Esophagus squamous epithelium (tissue), 5 donors: ENCODE measurements at places on chromosomes 11 and 22.

DNA sequence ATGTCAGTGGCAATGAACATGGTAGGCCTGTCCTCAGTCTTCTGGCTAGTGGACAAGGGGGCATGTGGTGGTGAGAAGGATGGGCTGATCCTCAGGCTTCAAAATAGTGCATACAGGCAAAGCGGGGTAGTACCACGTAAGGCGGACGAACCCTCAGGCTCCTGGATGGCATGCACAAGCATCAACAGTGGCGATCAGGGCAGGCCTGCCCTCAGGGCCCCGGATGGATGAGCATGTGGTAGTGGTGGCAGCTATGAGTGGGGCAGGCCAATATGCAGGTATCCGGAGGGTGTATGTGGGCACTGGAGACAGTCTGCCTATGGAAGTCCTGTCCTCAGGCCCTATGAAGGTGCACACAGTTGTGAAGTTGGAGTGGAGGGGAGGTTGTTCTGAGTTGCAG lies 163.8 kb downstream of the GUCY1A2 start:
- DNase-seq = no peak

- DNase-seq = no peak
These were observed 396.8 kb downstream of the AASDHPPT start for GRCh38 chr11:106474274-106474673.

DNA sequence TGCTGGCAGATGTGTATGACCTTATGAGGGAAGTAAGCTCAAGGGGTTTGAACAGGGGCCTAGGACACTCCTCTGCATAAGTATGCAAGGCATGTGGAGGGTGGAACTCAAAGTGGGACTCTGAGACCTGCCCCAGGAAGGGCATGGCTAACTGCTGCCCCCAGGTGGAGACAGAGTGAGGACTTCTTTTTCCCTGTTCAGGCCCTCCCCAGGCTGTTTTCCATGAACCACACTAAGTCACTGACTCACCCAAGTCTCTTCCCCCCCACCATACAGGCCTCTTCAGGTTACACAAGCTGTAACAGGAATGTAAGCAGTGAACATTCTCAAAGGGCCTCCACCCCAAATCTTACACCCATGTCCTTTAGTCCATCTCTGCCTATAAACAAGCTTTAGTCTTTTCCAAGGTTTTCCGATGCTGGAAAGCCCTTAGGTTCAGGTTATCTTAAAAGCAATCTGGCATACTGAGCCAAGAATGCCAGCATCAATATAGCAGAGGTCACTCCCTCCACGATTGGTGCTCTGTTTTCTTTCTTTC lies 13.1 kb downstream of the EEF1G start:
- no peak for DNase-seq

- no peak for DNase-seq
These were observed 6.9 kb upstream of the WEE1 start for GRCh38 chr11:9566561-9567063.

GRCh38 chr11:87574193-87574592 lies 536.5 kb downstream of the TMEM135 start:
- DNase-seq = no peak

GRCh38 chr22:39343259-39344045 lies 6.3 kb upstream of the SYNGR1 start:
- no peak for DNase-seq

GRCh38 chr11:134949121-134950090 lies 537.4 kb upstream of the B3GAT1 start:
- no peak for DNase-seq

GRCh38 chr11:7170431-7170830 lies 81.3 kb upstream of the SYT9 start:
- no peak for DNase-seq

GRCh38 chr11:128544471-128545051 lies 42.8 kb downstream of the ETS1 start:
- no peak for DNase-seq

DNA sequence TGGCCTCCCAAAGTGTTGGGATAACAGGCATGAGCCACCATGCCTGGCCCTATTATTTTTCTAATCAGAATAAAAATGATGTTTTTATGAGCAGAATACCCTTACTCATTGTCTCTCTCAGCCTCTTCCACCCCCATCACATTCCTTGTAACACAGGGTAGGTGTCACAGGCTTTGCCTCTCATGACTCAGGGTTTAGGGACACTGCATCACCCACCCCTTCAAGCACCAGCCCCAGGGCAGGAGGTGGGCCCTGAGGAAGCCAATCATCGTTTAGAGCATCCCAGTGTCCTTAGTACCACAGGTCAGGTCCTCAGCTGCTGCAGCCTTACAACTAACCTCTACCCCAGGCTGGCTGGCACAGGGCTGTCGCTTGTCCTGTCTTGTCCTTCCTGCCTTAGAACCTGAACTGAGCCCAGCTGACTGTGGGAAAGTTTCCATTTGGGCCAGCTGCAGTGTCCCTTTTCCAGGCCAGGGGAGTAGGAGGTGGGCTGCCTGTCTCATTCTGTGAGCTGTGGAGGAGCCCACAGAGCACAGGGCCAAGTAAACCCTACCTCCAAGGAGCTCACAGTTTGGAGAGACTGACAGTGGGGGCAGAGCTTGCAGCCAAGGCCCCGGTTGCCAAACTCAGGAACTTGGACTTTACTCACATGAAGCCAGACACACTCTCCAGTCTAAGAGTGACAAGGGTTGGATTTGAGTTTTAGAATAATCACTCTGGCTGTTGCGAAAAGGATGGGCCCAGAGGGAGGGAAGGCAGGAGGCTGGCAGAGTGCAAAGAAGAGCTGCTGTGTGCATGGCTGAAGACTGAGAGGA lies 19.5 kb upstream of the UVRAG start:
- DNase-seq = no peak

DNA sequence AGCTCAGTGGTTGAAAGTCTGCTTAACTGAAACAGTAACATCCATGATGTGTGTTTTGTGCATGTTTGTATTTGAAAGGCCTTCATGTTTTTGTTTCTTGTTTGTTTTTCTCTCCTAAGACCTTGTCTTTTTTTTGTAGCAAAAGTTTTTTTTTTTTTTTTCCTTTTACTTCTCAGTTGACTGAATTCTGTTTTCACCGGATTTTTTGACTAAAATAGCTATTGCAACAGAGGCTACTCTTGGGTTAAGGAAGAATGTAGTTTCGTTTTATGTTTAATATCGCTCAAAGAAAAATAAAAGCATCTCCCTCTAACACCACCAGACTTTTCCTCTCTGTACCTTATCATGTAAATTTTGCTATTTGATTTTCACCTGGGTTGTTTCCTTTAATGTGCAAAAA lies 15.1 kb downstream of the APOL6 start:
- DNase-seq = no peak

GRCh38 chr11:803770-804598 lies 1.0 kb downstream of the PIDD1 start:
- DNase-seq = no peak

- no peak for DNase-seq
These were observed 3.1 kb downstream of the PIM3 start for GRCh38 chr22:49963647-49964026.

- no peak for DNase-seq
These were observed 17.7 kb upstream of the THRSP start for GRCh38 chr11:78045851-78046485.

DNA sequence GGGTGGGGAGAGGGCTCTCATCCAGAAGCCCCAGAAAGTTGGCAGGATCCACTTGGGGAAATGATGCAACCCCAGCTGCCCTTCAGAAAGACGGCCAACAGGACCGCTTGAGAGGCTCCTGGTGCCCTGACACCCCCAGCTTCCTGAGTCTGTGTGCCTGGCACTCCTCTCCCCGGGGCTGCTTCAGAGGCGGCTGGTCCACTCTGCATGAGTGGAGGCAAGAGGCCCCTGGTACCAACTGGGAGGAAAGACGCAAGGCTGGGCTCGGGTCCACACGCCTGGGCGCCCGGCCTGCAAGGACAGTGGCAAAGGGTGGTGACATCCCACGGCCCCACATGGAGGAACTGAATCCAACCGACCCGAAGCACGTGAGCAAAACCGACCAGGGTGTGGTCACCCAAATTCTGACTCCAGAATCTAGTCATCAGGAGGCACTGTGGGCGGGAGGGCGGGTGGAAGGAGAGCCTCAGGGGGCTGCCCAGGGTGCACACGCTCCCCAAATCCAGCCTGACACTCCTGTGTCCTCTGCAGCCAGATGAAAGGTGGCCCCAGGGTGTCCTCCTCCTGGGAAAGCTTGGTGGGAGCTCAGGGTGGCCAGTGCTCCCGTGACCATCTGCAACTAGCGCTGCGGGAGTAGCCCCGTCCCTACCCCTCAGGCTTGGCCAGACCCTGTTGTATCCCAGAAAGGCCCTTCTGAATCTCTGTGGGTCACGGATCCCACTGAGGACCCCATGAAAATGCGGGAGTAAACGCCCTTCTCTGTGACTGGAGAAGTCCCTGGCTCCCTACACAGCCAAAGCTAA lies 3.7 kb downstream of the RNH1 start:
- DNase-seq = no peak

DNA sequence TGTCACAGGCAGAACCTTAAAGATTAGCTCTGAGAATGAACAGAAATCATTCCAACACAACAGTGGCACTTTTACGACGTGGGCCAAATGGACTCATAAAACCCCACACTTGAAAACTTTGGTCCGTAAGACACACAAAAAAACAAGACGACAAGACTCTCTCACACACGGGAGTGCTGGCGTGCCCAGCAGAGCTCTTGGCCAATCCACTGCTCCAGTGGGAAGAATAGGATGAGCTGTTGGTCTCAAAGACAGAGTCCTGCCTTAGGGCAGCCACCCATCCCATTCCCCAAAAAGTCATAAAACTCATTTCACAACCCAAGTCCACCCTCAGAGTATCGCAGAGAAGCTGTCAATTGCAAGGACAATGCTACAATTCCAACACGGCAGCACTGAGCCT lies 18.2 kb downstream of the LARGE1 start:
- DNase-seq = no peak

GRCh38 chr11:2804189-2804588 lies 81.4 kb downstream of the CDKN1C start:
- no peak for DNase-seq

- DNase-seq = no peak
These were observed 40.4 kb downstream of the RRAS2 start for GRCh38 chr11:14318581-14318981.

- DNase-seq = no peak
These were observed 1.1 kb downstream of the SYTL2 start for GRCh38 chr11:85809863-85810262.

- DNase-seq = no peak
These were observed 2.0 kb downstream of the MRGPRF start for GRCh38 chr11:69010964-69011623.

GRCh38 chr11:23473782-23474181 lies 613.5 kb upstream of the CCDC179 start:
- no peak for DNase-seq

- no peak for DNase-seq
These were observed 74.6 kb upstream of the YWHAH start for GRCh38 chr22:31869739-31870138.

DNA sequence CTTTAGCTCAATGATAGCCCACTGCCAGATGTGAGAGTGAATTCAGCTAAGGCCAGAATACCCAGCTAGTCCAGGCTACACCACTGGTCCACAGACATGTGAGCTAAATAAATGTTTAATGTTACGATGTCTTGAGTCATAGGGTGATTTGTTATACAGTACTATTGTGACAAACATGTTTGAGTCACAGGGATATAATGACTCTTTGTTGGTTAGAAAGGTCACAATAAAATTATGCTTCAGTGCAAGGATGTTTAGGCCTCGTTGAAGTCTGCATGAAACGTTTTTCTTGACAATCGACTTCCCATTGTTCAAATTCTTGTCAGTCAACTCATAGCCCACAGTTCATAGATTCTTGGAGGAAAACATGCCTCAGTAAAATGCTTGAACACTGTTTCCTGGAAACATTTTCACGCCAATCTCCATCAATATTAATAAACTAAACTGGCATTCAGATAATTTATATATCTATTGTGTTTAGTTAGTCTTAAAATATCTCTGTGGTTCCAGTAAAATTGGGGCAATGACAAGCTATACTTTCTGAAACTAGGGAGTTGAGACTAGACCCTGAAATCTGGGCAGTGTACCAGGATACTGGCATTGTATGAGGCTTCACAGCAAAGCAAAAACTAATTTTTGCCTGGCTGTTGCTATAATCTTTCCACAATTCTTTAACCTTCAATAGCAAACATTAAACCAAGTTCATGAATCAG lies 650.8 kb upstream of the KIRREL3 start:
- no peak for DNase-seq
